ENCODE measurements at places on chromosomes 7 and 10. TPM values are rescaled to one million over a fixed set of nuclear protein-coding genes. Genes with fewer than 3 reads are reported as not detected.

PLXDC2 gene
- polyA plus RNA-seq: 18.3 TPM

HPSE2 gene
- 1.6 TPM for polyA plus RNA-seq

GRID2IP gene
- 0.22 TPM for polyA plus RNA-seq

PDK4 gene
- 70.0 TPM for polyA plus RNA-seq

SBDS gene
- 87.9 TPM for polyA plus RNA-seq

DNA sequence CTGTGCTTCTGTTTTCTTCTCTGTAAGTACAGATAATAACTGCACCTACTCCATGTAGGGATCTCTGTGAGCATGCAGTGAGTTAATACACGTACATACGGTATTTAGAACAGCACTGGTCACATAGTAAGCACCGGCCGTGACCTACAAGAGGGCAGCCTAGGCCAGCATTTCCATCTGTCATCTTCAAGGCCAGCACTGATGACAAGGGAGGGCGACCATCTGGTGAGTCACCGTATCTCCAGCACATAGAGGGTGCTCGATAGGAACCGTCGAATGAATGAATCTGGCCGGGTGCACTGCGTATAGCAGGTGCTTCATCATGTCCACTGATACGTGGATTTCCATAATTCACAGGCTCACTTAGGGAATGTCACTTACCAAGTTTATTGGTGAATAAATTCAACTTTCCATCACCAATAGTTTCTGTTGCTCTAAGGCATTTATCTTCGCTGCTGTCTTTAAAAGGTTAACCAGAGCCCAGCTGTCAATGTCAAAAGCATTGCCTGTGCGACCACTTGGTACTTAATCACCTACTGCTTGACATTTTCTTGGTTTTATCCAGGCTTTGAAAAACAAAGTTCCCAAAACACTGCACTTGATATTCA is 8.3 kb downstream of the NOD1 start:
- DNase-seq: no peak

DNA sequence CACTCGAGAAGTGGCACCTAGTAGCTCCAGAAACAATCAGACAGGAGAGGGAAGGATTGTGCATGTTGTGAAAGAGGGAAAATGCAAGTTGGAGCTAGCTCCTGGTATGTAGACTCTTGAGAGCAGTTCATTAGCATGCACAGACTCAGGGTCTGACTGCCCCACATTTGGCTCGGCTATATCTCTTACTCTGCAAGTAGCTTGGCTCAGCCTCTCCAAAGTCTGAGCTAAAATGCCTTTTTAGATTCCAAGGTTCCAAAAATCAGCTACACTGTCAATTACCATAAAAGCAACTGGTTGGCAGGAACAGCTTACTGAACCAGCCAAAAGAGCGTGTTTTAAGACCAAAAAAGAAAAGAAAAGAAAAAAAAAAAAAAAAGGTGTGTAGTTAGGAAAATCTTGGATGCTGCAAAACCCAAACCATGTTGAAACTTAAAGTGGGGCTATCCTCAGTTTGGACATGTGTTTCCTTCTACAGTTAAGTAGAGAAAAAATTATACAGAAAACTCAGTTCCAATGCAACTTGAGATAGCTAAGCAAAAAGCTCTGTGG is 65.5 kb downstream of the MKX start:
- DNase-seq: no peak

- no peak for DNase-seq
Measured at GRCh38 chr7:94507462-94507861, 2.1 kb upstream of the CASD1 start.

- DNase-seq: no peak
Measured at GRCh38 chr10:126930883-126931503, 25.8 kb downstream of the DOCK1 start.
